GM03348 (cell line): ENCODE measurements at places on chromosomes 3 and 15.

GRCh38 chr15:76962337-76963013 is 30.9 kb downstream of the RCN2 start:
- DNase-seq, result no peak

GRCh38 chr15:101469520-101470288 is 19.8 kb downstream of the PCSK6 start:
- DNase-seq, result no peak

- no peak for DNase-seq
Measured at GRCh38 chr3:9878700-9879099, 1.4 kb downstream of the CIDEC start.

DNA sequence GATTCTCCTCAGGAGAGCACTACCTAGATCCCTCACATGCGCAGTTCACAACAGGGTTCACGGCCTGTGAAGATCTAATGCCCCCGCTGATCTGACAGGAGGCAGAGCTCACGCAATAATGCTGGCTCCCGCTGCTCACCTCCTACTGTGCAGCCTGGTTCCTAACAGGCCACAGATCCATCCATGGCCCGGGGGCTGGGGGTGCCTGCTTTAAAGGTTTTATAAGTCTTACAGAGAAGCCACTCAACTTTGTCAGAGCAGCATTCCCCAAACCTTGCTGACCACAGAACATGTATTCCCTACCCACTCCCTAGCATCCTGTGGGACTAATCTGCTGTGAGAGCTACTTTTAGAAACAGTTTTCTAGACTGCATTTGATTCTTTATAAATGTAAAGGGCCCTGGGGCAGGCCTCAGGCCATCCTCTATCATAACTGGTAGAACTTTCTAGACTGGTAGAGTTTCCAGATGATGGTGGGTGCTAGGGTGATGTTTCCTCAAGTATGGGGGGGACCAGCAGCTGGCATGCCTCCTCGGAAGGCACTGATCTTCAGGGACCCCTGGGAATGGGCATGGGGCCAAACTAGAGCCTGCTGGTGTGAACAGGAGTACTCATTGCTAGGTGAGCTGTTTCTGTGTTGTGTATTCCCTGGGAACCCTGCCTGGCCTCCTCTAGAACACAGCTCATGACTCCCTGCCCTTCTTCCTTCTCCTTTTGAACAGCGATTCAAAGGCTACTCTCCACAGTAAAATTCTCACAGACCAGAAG is 25.7 kb upstream of the RAD18 start:
- DNase-seq, result no peak

- DNase-seq, result no peak
Measured at GRCh38 chr3:8835385-8835784, 66.0 kb upstream of the OXTR start.

- no peak for DNase-seq
Measured at GRCh38 chr3:38210141-38210757, 44.9 kb downstream of the OXSR1 start.

- DNase-seq, result no peak
Measured at GRCh38 chr3:112053229-112053628, 18.7 kb downstream of the TMPRSS7 start.

DNA sequence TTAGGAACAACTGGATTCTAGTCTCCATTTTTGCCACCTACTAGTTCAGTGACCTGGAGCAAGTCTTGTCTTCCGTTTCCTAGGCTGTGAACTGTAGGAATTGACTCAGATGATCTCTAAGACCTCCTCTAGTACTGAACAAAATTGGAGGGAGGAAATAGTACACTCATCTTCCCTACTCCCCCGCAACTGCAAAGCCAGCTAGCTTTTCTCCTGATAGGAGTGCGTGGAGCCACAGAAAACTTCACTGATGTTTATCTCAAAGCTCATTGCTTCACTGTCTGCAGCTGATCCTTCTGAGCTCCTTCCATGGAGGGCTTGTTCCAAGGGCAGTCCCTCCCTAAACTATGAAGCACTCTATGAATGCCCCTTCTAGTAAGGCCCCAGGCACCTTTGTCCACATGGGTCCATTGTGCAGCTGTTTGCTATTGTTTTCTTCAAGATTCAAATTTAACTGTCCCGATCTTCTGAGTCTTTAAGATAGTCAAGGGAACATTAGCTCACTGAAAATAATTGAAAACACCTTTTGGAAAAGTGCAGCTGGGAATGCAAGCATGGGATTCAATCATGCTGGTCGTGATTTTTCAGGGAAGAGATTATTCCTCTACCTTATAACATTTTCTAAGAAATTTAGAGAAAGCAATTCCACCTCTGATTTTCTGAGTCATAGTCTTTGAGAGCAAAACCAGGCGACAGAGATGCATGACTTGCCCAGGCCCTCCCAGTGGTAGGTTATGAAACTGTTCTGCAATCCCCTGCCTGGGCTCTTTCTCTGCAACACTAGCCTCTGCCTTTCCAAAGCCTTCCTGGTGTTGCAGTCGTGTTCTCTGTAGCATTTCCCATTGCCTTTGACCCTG is 24.3 kb downstream of the FILIP1L start:
- peak; percentile 64 for DNase-seq

DNA sequence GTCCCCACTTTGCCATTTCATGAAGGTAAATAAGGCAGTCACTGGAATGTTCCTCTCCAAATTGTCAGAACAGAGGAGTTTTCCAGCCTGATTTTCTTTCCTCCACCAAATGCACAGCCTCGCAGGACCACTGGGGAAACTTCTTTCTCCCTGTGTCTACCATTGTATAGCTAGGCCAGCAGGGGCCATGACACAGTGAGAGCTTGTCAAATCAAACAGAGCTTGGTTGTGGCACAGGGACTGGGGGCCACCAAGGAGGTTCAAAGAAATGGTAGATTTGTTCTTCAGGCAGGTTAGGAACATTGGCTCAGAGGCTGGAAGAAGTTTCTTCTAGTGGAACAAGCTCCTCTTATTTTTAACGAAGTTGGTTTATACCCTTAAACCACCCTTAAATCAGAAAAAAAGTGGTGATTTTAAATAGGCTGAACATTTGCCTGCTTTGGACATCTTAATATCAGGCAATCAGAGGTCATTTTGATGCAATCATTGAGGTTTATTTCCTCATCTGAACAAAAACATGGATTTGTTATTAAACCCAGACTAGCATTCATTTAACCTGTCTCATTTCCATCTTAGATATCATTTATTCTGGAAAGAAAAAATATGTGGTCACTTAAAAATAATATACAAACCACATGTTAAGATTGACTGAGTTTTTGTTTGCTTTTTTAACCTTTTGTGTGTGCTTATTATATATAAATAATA is 105.6 kb downstream of the GTPBP8 start:
- DNase-seq, result no peak

DNA sequence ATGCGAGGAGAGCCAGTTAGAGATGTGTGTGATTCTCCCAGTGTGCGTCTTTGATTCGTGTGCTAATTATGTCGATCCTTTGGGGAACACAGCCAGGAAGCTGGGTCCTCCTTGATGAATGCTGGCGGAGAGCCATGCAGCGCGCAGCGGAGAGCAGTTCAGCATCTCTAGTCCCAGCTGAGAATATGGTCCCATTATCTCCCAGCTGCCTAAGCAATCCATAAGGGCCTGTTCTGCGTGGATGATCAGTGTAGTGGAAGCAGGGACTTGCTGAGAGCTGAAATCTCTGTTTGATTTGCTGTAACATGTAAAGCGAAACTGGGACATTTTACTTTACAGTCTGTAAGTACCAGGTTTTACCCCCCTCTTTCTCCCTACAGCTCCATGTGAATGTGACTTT is 412.7 kb downstream of the CNTN4 start:
- DNase-seq, result no peak

GRCh38 chr15:41940441-41940857 is 31.9 kb downstream of the EHD4 start:
- DNase-seq, result peak; percentile 54

- DNase-seq, result no peak
Measured at GRCh38 chr3:13207578-13207922, 134.3 kb upstream of the IQSEC1 start.

DNA sequence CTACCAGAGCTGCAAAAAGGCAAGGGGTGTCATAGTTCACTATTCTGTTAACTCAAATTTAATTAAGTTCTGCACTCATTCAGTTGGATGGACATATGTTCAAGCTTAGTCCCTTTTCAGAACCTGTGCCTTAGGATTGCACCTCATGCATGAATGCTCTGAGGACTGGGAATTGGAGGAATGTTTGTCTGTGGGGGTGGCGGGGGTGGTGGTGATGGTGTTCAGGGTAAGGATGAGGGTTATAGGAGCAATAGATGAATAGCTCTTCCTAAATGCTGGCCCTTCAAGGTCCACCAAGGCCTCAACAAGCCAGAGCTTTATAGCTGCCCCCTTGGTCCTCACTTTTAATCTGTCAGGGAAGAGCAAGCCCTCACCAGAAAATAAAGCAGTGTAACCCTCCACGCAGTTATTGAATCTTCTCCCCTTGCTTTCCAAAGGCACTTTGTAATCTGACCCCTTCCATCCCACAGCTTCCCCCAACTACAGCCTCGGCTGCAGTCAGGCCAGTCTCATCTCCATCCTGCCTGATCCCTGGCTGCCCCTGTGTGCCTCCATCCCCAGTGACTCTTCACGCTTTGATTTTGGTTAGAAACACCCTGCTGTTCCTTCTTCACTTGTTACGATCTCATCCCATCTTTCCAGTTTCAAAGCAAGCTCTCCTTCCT is 221.6 kb upstream of the LMCD1 start:
- DNase-seq, result no peak

GRCh38 chr15:52651868-52652267 is 27.3 kb downstream of the ATOSA start:
- peak; percentile 71 for DNase-seq

DNA sequence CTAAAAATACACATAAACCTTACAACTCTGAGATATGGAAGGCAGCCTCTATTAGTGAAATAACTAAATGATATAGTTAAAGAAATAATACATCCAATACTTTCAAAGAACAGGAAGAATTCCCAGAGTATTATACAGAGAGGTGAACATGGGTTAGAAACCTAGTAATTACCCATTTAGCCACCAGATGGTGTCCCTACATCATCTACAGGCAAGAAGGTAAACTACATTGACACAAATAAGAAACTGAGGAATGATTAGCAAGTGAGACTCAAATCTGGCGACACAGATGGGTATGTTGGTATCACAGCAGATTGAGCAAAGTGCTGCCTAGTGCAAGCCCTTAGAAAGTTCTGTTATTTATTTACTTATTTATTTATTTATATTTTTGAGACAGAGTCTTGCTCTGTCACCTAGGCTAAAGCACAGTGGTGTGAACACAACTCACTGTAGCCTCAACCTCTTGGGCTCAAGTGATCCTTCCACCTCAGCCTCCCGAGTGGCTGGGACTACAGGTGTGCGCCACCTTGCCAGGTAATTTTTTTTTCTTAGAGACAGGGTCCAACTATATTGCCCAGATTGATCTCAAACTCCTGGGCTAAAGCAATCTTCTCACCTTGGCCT is 28.2 kb downstream of the NEK4 start:
- DNase-seq, result peak; percentile 66

- no peak for DNase-seq
Measured at GRCh38 chr3:78402720-78403119, 1362.8 kb downstream of the ROBO2 start.

DNA sequence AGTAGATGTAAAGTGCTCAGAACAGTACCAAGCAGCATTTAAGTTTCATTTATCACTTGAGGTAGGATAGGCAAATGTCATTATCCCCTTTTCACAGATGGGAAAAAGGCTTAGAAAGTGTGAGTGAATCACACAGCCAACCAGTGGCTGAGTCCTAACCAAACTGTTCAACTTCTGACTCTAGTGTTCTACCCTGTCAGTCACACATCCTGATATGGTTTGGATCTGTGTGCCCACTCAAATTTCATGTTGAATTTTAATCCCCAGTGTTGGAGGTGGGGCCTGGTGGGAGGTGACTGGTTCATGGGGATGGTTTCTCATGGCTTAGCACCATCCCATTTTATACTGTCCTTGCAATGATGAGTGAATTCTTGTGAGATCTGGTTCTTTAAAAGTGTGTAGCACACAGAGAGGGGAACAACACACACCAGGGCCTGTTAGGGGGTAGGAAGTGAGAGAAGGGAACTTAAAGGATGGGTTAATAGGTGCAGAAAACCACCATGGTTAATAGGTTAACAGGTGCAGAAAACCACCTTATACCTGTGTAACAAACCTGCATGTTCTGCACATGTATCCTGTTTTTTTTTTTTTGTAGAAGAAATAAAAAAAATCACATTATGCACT is 304.7 kb downstream of the SUCLG2 start:
- DNase-seq, result no peak

DNA sequence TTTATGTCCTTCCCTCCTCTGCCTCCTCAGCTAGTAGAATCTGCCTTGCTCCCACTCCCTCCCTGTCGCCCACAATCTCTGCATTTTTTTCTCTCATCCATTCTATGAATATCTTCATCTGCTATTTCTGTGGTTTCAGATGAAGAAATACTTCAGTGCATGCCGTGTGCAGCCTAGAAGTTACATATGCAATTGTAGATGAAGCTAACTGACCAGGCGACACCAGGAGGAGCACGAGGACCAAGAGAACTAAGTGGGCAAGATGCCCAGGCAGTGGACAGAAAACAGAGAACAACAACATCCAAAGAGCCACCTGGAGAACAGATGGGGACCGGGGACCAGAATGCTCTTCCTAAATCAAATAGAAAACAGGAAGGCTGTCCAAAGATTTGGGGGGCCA is 121.4 kb upstream of the ATP11B start:
- DNase-seq, result peak; percentile 35

DNA sequence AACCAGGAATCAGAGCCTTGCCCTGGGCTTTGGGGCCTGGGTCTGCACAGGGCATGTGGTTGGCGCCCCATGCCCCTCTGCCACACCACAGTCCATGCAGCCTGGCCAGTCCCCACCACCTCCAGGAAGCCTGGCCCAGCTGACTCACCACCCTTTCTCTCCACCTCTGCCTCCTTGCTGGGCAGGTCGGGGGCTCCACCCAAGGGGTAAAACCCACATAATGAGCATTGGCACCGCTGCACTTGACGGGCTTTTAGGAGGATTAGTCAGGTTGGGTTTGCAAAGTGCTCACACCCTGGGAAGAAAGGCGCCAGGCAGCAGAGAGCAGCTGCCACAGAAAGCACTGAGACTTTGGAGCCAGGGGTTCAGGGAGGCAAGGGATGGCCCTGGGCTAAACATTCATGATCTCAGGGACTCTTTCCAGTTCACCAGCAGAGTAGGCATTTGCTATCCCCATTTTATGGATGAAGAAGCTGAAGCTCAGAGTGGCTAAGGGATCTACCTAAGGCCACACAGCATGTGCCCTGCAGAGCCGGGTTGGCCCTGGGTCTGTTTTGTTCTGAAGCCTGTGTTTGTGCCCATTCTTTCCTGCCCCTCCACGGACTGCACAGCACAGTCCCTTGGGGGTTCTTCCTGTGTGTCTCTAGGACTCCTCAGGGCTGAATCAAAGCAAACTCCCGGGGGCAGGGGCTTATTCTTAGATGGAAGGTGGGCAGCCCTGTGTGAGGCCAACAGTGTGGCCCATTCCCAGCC is 113.4 kb downstream of the ETFA start:
- DNase-seq, result no peak

GRCh38 chr15:70337277-70338186 is 239.8 kb upstream of the TLE3 start:
- DNase-seq, result no peak
